ENCODE measurements at places on chromosomes 13 and 19.

DNA sequence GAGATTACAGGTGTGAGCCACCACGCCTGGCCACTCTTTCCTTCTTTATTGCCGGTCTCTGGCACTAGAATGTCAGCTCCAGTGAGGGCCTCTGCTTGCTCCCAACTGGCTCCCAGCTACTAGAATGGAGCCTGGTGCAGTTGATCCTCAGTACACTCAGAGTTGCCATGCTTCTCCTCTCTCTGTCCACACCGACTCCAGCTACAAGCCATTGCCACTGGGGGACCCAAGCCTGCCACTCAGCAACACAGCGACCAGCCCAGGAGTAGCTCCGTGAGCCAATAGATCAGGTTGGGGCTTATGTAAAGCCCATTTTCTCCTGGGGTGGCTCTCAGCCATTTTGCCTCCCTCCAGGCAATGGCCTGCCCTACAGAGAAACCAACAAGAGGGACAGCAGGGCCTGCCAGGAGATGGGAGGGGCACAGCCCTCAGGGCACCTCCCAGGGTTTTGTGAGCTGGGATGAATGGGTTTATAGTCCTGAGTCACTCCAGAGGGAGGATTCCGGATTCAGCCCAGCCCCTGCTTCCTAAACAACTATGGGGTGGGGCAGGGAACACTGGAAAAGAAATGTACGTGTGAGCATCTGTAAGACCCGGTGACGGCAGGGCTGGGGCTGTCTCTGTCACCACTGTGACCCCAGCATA, 36.5 kb downstream of the OPA3 start:
- DNase-seq = no peak

GRCh38 chr13:45807520-45808099, 43.9 kb downstream of the SIAH3 start:
- DNase-seq = no peak

DNA sequence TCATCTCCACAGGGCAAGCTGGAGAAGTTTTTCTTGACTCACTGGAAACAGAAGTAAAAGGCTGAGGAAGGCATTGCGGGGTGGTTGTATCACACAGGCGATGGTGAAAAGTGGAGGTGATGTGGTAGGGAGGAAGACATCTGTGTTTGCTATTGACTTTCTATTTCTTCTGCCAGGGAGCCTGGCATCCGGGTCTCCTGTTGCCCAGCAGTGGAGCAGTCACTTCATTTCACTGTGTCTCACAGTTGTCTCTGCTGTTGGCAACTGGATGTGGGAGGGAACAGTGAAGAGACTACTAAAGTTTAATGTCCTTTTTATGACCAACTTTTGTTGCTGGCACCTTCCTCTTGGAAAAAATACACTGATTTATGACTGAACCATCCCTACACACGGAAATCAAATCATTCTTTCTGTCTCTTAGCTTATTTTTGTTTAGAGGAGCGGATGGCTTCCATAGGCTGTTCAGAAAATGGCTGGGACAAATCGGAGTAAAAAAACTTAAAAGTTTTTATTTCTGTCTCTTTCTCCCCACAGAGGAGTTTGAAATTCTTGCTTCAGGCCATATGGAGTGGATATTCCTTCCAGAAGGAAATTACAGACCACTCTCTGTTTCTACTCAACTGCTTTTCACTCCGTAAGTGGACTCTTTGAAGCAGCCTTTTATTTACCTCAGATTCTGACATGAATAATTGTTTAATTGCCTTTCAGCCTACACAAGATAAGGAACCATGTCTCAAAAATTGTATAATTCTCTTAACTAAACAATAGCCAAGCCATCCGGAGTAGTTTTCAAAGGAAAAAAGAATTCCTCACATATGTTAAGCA, 23.8 kb upstream of the MEDAG start:
- DNase-seq = no peak

DNA sequence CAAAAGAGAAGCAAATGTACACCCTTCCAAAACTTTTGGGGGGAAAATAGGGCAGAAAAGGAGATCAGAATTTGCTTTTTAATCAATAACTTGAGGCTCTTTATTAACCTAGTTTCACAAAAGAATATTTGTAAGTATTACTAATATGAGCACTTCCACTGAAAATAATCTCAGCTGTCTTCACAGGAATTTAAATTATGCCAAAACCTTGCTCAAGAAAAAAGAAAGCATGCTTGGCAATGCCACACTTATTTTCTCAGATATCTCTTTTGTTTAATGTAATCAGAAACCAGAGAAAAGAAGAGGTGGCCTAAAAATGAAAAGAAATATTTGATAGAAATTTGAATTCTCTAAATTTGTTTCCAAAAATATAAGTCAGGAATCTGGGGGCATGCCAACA, 234.9 kb upstream of the GPC6 start:
- DNase-seq = no peak

GRCh38 chr13:109968876-109969577, 182.6 kb upstream of the IRS2 start:
- no peak for DNase-seq

- DNase-seq = no peak
These were observed 329.6 kb downstream of the COG6 start for GRCh38 chr13:39985071-39985470.

DNA sequence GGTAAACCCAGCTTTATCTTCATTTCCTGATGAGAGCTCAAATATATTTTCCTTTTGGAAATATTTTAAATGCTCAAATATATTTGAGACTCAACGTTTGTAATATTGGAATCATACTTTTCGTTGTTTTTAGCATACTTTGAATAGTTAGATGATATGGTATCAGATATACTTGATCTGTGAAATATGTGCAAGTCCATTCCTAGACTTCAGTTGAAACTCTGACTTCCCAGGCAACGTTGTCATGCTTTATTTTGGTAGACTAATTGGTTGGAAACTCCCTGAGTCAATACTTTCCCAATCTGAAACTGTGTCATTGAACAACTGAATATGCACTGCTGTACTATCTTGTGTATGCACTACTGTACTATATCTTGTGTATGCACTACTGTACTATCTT, 378.5 kb downstream of the MYO16 start:
- no peak for DNase-seq

DNA sequence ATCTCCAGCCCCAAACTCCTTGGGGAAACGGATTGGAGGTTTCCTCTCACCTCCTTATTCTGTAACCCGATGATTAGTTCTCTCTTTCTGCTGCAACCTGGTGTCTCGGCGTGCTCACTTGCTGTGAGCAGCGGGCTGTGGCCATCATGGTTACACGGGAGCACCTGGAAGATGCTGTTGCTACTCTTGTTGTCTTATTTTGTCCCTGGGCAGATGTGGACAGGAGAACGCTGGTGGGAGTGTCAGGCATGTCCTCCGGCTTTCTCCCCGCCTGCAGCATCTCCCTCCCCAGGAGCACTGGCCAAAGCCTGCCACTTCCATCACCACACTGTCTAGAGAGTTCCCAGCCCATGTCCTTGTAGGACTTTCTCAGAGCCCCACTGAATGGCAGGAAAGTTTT, 211.8 kb upstream of the ZNF536 start:
- no peak for DNase-seq

GRCh38 chr13:80438521-80438920, 97.6 kb upstream of the SPRY2 start:
- DNase-seq = no peak

DNA sequence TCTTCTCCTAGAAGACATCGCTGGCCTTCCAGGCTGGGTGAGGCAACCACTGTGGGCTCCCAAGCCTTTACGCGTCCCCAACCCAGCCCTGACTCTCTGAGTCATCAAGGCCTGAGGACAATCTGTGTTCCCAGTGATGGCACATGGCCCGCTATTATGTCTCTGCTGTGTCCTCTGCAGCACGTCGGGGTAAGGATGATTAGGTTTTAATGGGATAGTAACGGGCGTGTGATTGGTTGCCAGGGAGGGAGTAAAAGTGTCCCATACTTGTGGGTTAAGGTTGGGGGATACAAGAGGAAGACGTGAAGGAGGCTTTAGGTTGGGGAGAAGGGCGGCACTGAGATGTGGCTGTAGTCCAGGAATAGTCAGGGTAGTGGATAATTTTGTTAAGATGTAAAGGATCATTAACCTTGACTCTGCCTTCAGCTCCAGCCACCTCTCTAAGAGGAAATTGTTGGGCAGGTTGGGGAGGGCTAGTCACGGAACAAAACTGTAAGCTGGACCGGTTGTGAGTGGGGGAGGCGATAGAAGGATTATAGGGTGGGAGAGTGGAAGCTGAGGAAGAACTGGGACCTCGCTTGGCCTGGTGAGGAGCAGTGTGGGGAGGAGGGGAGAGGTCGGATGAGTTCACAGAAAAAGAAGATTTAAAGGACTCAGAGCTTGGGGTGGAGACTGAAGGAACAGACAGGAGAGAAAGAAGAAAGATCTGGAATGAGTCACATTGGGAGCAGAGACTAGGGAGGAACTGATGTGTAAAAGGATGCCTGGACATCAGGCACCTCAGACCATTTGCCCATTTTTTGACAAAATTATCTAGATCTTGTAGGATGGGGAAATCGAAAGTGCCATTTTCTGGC, 27.9 kb upstream of the IGFL1 start:
- DNase-seq = no peak

GRCh38 chr19:55866521-55866920, 30.2 kb downstream of the NLRP4 start:
- DNase-seq = no peak

Data from activated CD8-positive, alpha-beta memory T cell treated with anti-CD3 and anti-CD28 coated beads for 1 hour (primary cell).